Lower leg skin (tissue), 4 donors: ENCODE measurements at places on chromosomes 6 and 20.

GRCh38 chr6:45586216-45587171 lies 208.8 kb upstream of the SUPT3H start:
- no peak for DNase-seq

- peak; percentile 93 for DNase-seq
Observed at GRCh38 chr6:27157459-27158315, 89.8 kb upstream of the PRSS16 start.

- no peak for DNase-seq
Observed at GRCh38 chr20:35104685-35105295, 12.2 kb upstream of the TRPC4AP start.

GRCh38 chr6:3426927-3427686 lies 29.7 kb downstream of the SLC22A23 start:
- DNase-seq, result peak; percentile 78

DNA sequence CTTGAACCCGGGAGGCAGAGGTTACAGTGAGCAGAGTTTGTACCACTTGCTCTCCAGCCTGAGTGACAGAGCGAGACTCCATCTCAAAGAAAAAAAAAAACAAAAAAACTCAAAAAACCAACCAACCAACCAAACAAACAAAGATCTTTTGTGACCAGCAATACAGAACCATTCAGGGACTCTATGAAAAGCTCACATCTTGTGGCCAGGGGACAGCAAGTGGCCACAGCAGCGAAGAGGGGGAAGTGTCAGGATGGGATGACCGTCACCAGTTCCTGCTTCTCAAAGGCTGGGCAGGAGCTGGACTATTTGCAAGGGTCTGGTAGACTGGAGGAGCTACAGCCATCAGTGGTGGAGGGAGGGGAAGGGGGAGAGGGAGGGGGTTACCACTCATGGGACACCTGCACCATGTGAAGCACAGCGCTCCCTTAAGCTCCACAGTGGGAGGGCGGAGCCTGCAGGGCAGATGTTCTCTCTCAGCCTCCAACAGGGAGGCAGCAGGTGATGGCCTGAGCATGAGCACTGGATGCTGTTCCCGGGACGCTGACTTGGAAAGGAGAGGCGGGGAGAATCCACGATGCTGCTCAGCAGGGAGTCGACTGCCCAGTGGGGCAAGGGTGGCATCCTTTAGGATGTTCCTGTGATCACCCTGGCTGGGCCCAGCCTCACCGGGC lies 19.7 kb upstream of the ULBP3 start:
- no peak for DNase-seq

GRCh38 chr20:38165966-38166702 lies 1.1 kb upstream of the TGM2 start:
- DNase-seq, result no peak

DNA sequence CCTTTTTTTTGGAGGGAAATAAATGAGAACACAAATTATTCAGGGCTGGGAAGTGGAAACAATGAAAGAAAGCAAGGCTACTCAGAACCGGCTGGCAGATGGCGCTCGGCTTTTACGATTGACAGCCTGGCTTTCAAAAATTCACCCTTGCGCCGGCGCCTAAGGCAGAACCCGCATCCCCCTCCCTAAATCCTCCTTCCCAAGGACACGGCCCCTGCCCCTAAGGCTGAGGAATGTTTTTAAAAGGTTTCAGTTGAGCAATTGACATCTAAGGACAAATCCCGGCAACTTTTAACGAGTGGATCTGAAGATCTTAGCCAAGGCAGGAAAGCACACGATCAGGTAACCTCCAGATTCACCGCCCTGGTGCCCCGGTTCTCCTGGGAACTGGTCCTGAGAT lies 16.3 kb downstream of the GNAS start:
- peak; percentile 52 for DNase-seq

GRCh38 chr20:20079102-20079784 lies 26.9 kb downstream of the CFAP61 start:
- DNase-seq, result no peak

DNA sequence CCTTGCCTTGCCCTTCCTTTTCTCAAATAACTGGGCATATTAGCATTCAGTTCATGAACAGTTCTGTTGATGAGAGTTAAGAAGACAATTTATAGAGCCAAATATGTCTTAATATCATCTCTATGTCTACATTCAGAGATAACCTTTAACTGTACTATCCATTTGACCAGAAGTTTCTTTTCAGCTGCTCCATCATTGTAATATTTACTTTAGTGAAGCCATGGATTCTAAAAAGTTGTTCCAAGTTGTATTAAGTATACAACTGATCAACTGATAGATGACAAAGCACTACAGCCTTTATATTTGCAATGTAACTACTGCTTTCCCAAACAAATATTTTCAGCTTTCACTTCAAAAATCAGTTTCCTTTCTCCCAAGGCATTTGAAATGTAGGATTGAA lies 1252.7 kb downstream of the EPHA7 start:
- DNase-seq, result no peak

GRCh38 chr6:134732763-134733162 lies 217.1 kb downstream of the ALDH8A1 start:
- DNase-seq, result no peak

GRCh38 chr6:144778773-144779492 lies 493.8 kb downstream of the UTRN start:
- DNase-seq, result no peak

DNA sequence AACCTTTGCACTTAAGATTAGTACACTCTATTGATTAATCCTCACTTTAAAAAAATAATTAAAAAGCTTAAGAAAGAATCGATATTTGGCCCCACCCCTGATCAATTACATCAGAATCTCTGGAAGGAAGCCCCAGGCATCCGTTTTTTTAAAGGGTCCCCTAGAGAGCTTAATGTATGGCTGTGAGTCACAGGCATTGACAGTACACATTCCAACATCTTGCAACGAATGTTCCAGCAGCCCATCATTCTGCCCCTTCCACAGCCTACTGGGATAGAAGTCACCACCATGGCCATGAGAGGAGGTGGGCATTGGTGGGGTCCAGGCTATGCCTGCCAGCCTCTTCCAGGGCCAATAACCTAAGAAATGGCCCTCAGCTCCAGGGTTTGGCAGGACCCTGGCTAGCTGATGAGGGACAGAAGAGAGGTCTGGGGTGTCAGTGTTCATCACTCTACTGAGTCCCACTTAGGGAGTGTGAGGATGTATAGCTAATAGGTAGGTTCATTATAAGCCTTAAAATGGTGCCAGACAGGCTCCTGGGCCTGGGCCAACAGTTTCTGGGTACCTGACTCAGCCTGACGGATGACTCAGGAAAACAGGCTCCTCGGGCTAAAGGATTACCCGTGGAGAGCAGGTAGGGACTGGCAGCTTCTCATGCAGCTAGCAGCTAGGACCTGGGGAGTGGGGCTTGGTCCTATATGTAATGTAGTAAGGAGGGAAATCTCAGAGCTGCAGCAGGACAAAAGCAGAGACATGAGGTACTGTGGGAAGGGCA lies 40.4 kb downstream of the MDGA1 start:
- peak; percentile 55 for DNase-seq

DNA sequence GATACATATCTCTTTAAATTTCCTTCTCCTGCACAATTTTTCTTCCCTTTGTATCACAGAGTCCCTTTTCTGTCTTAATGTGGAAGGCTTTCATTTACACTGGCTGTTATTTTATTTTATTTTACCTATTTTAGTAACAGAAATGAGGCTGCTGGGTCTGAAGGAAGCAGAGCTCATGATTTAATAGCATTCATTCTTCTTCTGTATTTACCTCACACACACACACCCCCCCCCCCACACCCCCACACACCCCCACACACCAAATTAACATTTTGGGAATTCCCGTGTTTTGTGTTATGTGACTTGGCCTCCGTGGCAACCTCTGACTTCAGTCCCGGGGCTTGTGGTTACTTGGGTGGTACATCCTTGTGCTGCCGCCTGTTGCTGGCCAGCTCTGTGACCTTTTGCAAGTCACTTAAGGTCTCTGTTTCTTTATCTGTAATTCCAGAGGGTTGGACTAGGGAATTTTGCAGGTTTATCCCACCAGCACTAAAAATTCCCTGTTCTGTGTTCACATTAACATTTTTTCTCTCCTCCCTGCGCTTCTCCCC lies 108.8 kb downstream of the TIAM2 start:
- no peak for DNase-seq
